ENCODE measurements at places on chromosomes 16 and 17.

DNA sequence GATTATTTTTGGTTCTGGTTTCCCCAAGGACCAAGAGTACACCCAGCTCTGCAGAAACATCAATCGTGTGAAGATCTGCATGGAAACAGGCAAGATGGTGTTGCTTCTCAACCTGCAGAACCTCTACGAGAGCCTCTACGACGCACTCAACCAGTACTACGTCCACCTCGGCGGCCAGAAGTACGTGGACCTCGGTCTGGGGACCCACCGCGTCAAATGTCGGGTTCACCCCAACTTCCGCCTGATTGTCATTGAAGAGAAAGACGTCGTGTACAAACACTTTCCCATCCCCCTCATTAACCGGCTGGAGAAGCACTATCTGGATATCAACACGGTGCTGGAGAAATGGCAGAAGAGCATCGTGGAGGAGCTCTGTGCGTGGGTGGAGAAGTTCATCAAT is 67.4 kb upstream of the ENDOV start:
- DNase-seq, result no peak

DNA sequence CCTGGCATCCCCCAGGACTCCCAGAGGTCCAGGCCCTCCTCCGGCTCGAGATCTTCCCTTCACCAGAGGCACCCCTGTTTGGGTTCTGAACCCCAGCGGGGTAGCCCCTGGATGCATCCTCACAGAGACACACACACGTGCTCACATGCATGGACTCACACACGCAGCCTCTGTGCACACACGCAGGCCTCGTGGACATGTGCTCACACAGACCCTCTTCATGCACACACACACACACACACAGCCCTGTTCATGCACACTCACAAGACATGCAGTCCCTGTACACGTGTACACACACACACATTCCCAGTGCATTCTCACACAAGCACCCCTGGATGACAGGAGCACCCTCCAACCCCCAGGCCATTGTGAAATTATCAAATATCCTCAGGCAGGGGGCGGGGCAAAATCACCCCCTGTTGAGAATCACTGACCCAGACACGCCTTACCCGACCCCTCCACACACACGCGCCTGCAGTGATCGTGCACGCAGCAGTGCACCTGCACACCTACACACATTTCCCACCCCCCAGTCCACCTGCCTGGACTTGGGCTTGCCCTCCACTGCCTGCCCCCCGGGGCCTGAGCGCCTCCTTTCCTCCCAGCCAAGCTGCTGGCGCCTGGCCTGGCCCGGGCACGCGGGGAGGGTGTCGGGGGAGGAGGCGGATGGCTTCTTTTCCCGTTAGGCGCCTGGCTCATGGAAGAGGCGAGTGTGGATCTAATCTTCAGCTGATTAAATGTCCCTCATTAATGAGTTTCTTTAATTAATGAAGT is 62.6 kb downstream of the ENGASE start:
- DNase-seq, result no peak

GRCh38 chr17:72474719-72475477 is 354.1 kb downstream of the SOX9 start:
- DNase-seq, result no peak

DNA sequence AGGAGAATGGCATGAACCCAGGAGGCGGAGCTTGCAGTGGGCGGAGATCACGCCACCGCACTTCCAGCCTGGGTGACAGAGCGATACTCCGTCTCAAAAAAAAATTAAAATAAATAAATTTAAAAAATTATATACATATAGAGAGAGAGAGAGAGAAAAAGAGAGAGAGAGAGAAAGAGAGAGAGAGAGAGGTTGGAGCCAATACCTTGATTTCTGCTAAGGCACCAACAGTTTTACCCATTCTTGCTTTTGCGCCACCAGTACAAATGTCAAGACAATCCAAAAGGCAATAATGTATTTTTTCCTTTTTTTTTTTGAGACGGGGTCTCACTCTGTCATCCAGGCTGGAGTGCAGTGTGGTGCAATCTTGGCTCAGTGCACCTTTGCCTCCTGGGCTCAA is 17.2 kb downstream of the BRIP1 start:
- DNase-seq, result no peak

- no peak for DNase-seq
These were observed 386.5 kb upstream of the ASIC2 start for GRCh38 chr17:33679595-33679994.

- no peak for DNase-seq
These were observed at the start of gene ATP2A1 for GRCh38 chr16:28878083-28878926. ATP2A1 (plus strand) TSS chr16:28878488; CDS start chr16:28878672, 184 bp downstream.

GRCh38 chr17:61878984-61879612 is 15.8 kb upstream of the BRIP1 start:
- peak; percentile 11 for DNase-seq

DNA sequence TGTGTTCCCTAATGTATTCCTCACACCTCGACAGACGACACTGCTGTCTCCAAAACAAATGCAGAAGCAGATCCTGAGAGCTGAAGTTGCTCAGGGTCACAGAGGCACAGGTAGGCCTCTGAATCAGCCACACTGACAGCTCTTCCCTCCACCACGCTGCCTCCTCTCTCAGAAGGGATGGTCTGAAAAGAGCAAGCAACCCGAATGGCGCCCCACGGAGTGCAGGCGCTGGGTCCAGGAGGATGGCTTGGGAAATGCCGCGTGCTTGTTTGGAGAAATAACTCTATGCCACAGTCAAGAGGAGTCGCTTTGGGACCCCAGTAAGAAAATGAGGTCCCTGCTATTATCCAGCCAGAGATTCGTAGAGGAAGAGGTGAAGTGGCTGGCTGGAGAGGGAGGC is 15.9 kb downstream of the CYB561 start:
- no peak for DNase-seq

GRCh38 chr17:48563385-48563838 is 14.7 kb downstream of the HOXB4 start:
- no peak for DNase-seq

- no peak for DNase-seq
These were observed 108.0 kb upstream of the TBX2 start for GRCh38 chr17:61291451-61292285.

DNA sequence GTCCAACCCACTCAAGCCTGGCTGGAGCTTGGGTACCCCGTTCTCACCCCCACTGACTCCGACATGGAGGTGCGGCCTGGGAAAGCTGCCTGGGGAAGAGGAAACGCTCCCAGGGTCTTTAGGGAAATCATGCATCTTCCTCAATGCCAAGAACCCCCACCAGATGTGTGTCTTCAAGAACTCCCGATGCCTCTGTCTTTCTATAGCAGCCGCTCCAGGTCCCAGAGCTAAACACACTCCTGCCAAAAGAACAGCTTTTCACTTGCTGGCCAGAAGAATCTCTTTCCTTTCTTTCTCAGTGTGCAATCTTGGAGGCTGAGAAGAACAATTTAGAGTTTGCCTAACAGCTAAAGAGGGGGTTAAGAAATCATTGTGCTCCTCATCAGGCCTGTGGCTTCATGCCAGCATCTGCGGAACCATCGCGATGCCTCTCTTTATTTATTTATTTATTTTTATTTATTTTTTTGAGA is 41.1 kb upstream of the MTSS2 start:
- no peak for DNase-seq

DNA sequence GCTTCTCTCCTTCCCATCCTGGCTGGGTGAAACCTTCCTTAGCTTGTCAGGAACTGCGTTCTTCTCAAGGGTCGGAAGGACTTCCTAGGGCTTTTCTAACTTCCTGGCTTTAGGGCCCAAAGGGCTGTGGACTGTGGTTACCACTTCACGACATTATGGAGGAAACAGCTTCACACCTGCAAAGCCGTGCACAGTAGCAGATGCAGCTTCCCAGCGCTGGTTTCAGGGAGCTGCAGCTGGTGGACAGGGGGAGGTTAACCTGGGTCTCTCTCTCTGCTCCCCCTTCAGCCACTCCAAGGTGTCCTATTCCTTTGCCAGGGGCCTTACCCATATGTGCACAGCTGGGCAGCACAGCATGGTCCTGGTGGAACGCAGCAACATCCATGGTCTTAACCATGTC is 155.8 kb upstream of the CDC42EP4 start:
- no peak for DNase-seq

GRCh38 chr17:76551685-76552084 is 11.8 kb downstream of the PRCD start:
- no peak for DNase-seq

Data from ELR (cell line).